Pulmonary artery endothelial cell (primary cell): ENCODE measurements at places on chromosomes 1 and 21.

GRCh38 chr1:41780916-41781315 lies 137.8 kb downstream of the HIVEP3 start:
- DNase-seq = no peak

DNA sequence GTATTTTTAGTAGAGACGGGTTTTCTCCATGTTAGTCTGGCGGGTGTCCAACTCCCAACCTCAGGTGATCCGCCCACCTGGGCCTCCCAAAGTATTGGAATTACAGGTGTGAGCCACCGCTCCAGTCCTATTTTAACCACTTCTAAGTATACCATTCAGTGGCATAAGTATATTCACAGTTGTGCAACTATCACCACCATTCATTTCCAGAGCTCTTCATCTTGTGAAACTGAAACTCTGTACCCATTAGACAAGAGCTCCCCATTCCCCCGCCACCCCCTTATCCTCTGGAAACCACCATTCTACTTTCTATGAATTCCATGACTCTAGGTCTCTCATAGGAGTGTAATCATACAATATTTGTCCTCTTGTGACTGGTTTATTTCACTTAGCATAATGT lies 40.2 kb upstream of the CAMTA1 start:
- no peak for DNase-seq

DNA sequence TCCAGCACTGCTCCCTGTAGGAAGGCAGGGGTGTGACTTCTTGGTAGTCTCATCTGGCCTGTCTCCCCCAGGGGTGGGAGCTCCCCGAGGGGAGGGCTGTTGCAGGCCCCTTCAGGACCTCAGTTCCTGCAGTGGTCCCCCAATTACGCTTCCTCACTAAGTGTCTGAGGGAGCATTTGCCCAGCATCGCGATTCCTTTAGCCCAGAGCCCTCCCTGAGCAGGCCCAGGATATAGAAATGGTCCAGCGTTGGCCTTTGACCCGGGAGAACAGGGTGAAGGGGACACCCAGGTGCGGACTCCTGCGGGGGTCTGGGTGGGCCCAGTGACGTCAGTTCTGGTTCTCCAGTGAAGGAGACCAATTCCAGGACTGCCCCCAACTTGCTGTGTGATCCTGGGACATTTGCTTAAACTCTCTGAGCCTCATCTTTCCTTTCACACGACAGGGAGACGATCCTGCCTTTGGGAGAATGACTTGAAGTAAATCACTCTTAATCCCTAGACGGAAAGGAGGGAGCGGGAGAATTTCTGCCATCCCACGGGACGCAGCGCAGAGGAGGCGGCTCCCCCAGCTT lies 32.6 kb upstream of the BTG2 start:
- DNase-seq = no peak

GRCh38 chr1:2044510-2045319 lies 5.5 kb upstream of the PRKCZ start:
- no peak for DNase-seq

GRCh38 chr1:175427625-175428024 lies 235.0 kb upstream of the KIAA0040 start:
- DNase-seq = no peak

DNA sequence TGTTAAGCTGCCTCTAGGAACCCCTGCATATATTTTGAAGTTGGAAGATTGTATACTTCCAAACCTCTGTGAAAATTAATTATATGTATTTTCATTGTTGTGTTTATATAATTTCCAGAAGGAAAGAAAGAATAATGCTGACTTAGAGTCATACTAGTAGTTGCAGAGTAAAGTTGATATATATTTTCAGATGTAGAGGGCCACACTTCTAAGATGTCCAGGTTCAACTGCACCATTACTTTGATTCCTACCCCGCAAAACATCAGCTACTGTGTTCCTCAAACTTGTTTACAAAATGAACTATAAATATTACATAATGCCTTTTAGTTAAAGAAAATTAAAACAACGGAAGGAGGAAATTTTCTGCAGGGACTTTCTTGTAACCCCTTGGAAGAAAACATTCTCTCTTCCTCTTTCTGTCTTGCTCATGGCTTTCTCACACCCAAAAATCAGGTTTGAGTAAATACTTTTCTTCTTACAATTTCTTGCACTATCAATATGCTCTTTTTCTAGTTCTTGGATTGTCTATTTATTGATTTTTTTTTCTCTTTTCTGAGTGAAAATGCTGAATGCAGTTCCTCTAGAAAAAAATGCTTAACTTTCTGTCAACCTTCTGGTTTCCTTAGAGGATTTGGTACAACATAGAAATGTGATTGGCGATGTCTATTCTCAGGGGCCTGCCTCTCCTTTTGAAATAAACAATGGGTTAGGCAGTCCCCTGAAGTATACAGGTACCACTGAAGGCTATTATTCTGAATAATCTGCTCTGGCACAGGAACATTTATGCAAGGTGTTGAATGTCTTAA lies 867.8 kb downstream of the TTLL7 start:
- DNase-seq = no peak

DNA sequence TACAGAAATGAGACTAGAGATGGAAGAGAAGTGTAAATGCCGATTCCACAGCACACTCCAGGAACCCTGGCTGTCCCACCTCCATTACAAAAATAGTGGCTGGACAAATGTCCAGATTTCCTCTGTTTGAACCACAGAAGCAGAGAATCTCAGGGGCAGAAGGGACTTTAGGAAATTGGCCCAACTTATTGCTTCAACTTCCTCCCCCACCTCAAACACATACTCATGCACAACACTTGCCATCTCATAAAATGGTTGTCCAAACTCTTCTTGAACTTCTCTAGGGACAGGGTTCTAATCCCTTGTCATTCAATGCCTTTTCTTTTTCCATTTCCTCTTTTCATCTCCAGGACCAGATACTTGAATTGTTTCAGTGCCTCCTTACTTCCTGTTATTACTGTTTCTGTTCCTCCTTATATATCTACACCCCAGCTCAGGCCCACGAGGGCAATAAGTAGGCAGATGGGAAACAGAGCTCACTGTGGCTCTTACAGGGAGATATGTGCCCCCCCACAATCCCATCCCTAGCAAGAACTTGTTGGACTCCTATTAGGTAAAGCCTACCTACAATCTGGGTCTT lies 8.5 kb upstream of the B4GALT3 start:
- no peak for DNase-seq

DNA sequence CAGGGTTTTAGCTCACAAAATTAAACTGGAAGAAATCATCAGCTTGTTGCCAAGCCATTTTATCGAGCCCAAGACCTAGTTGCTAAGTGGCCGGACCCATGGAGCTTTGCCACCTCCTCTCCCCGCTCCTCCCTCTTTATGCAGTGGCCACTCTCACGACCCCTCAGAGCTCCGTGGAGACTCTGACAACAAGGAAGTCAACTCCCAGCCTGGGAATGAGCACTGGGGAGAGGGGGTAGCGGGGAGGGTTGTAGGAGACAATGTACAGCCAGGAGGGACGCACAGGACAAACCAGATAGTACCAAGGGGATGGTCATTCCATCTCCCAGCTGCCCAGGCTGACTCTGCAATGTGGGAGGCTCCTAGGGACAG lies 250.9 kb downstream of the SIPA1L2 start:
- no peak for DNase-seq

DNA sequence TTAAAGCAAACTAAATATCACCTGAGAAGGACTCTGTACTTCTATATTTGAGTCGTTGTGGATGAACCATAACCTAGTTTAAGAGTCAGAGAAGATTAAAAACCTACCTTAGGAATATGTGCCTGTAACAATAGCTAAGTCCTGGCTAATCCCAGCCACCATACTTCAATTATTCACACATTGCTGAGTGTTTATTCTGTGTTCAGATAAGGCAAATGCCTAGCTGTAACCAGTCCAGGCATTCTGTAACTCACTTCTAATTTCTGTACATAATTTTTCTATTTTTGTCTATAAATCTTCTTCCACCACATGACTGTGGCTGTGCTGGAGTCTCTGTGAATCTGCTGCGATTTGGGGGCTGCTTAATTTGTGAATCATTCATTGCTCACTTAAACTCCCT lies 441.9 kb upstream of the ADAMTS5 start:
- DNase-seq = no peak

DNA sequence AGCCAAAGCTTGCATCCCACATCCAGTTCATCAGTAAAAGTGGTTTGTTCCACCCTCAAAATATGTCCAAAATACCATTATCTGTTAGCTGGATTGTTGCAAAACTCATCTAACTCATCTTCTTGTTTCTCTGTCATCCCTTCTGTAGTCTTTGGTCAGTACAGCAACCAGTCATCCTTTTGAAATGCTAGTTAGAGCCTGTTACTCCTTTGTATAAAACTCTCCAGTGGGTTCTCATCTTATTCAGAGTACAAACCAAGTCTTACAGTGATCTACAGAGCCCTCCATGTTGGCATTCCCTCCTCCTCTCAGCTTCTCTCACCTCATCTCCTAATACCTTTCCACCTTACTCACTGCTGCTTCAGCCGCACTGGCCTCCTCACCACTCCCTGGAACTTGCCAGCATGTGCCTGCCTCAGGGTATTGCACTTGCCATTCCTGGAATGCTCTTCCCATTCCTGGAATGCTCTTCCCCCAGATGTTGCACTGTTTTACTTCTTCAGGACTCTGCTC lies 70.6 kb downstream of the LAMC1 start:
- DNase-seq = no peak
